Activated CD4-positive, alpha-beta T cell treated with anti-CD3 and anti-CD28 coated beads, Interleukin-2, Interleukin-6, amounts not matched to agents 100 ng/mL and 50 ng/mL, durations not matched to agents 16 hours and 8 hours (primary cell): ENCODE measurements at places on chromosomes 1 and 21.

- DNase-seq, result no peak
These were observed 112.7 kb downstream of the PRDM2 start for GRCh38 chr1:13812456-13813397.

GRCh38 chr1:203149188-203149840 lies 21.8 kb downstream of the ADORA1 start:
- no peak for DNase-seq

- no peak for DNase-seq
These were observed 3.4 kb downstream of the SPATC1L start for GRCh38 chr21:46180778-46181391.

DNA sequence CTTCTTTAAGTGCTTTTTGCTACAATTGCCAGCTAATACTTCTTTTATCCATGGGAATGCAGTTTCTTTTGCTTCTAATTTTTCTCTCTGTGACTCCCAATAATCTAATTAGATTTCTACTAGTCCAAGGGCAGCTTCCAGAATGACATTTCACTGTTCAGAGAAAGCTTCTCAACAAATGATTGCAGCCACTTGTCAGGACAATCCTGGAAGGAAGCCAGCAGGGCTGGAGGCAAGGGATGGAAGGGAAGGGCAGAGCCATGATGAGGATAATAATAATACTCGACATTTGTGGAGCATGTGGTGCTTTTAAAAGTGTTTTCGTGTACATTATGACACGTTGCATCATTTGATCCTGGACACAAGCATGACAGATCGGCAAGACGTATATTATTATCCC lies 19.4 kb downstream of the F11R start:
- no peak for DNase-seq

- no peak for DNase-seq
These were observed 7.6 kb downstream of the CYP4X1 start for GRCh38 chr1:47031059-47031458.

DNA sequence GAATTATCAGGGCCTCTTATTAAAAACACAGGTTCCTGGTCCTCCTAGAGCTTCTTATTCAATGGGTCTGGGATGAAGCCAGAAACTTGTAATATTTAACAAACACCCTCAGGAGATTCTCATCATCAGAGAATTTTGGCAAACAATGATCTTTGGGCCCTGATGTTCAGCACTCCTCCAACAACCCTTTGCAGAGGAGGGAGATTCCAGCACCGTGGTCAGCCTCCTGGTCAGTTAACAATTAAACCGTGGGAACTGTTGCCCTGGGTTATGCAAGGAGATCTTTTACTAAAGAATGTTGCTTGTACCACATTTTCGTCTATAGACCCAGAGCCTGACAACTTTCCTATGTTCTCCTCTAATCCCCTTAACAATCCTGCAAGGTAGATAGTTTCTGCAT lies 294.4 kb downstream of the PLPP3 start:
- DNase-seq, result no peak
